AG09309 (cell line): ENCODE measurements at places on chromosomes 5 and 9.

GRCh38 chr5:100690036-100690560, 154.9 kb downstream of the FAM174A start:
- no peak for DNase-seq

DNA sequence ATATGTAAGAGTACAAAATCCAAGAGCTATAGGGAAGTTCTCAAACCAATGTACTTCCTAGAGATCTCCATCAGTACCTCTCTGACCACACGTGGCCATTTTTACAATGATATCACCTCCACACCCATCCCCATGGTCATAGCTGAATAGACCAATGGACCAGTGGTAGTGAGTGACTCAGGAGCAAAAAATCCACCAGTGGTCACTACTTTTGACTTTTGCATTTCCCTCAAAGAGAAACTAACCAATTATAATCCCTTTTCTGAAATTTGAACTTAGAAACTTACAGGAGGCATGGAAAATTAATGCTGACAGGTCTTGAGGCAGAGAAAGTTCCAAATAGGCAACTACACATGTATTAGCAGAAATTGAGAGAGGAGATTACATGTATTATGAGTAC, 238.4 kb downstream of the TRPM3 start:
- DNase-seq = no peak

- DNase-seq = no peak
Measured at GRCh38 chr9:127734247-127734746, 797 bp downstream of the TOR2A start.

GRCh38 chr5:92998456-92998855, 582.6 kb downstream of the NR2F1-AS1 start:
- DNase-seq = no peak

- no peak for DNase-seq
Measured at GRCh38 chr5:5350101-5350500, 72.4 kb upstream of the ICE1 start.

- DNase-seq = no peak
Measured at GRCh38 chr5:149150457-149150856, 9.2 kb downstream of the ABLIM3 start.

DNA sequence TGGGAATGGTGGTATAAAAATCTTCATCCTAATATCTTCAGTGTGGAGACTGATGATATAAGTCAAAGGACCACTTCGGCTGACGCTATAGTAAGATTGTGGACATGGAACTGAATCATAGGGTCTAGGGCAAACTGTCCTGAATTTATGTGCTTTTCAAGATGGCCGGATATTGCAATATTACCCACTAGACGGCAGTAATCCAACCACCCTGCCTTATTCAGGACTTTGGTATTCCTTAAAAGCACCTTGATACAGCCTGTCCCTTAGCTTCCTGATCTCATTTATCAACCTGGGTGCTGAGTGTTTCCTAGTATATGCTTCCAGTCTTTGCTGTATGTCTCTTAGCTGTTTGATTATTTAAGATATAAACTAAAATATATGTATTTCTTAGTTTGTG, 71.2 kb upstream of the COX7C start:
- DNase-seq = no peak

DNA sequence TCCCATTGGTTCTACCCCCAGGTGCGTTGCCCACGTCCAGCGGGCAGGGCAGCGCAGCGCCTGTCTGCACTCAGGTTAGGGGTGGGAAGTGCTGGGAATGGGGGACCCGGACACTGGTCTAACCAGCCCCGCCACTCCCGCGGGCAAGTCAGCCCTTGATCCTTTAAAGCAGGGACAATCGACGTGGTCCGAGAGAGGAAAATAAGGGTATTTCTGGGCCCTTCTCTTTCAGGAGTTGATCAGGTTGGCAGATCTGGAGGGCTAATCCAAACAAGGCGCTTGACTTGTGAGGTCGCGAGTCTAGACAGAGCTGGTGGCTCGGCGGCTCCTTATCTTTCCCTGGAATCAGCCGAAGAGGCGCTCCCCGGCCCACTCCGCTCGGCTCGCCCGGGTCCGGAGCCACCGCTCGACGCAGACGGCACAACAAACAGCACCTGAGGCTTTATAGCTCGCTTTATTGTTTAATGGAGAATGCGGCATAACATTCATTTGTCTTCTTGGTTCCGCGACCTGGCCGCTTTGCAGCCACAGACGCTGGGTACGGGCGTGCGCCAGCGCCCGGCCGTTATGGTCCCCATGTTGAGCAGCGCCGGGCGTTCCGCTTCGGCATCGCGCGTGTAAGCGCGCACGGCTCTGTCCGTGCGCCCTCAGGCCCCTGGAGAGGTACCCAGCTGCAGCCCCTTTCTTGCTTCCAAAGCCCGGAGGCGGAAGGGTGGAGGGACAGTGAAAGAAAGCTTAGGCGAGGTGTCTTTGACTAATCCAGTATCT, 15.8 kb downstream of the ISL1 start:
- no peak for DNase-seq

DNA sequence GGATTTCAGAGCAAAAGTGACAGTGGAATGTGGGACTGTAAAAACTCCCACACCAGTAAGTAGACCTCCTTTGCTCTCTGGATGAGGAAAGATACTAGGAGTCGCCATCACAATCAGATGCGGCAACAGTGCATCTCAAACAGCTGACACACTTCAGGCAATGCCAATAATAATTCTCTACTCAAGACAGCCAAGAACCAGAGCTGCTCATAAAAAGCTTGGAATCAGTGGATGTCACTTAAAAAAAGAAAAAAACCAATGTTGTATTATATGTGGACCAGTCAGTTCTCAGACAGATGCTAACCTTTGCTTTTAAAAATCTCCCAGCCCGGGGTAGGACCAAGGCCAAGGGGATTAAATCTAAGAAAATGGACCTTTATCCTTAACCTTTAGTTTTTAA, 185.0 kb downstream of the GNA14 start:
- DNase-seq = no peak

GRCh38 chr9:73597771-73598170, 446.1 kb downstream of the ANXA1 start:
- DNase-seq = no peak

GRCh38 chr9:136013524-136014034, 52.4 kb upstream of the UBAC1 start:
- no peak for DNase-seq

DNA sequence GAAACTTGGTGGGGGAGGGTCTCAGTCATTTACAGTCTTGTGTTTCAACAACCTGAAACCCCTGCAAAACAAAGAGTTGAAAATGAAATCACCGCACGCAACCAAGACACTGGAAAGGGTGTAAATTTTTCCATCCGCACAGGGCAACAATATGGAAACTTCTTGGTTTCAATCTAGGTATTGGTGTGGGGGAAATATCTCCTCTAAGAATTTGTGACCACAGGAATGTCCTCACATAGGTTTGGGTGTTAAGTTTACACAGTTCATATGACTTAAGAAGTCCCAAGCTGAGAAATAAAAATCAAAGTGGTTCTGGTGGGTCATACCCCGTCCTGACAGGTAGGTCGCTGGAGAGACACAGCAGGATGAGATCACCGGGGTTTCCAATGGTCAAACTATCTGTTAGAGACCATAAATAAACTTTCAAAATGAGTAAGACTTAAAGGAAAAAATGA, 51.9 kb upstream of the PIP5K1B start:
- no peak for DNase-seq

GRCh38 chr9:97491216-97491999, 10.1 kb upstream of the TMOD1 start:
- DNase-seq = no peak
